CD4-positive, alpha-beta T cell treated with Interleukin-6 for 4 hours (primary cell): ENCODE measurements at places on chromosomes 3 and 15.

GRCh38 chr3:159451482-159451881, 537.2 kb upstream of the IL12A start:
- DNase-seq: no peak

- DNase-seq: no peak
Observed at GRCh38 chr3:53828581-53828980, 17.6 kb downstream of the CHDH start.

DNA sequence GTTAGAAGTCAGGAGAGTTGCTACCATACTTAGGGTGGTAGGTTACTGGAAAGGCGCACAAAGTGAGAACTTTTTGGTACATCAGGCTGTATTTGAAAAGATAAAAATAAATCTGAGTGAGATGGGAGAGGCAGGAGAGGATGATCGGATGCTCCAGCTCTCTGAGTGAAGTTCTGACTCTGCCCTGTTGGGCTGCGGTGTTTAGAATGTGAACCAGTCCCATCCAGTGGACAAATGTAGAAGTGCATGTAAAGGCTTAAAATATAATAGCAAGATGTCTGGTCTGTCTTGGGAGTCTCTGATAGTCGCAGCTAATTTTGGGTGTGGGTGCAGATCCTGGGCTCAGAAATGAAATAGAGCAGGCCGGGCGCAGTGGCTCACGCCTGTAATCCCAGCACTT, 30.4 kb downstream of the ACKR2 start:
- DNase-seq: peak; percentile 36

GRCh38 chr3:20574746-20575145, 388.7 kb upstream of the SGO1 start:
- no peak for DNase-seq

GRCh38 chr3:156818890-156819289, 7.3 kb upstream of the LEKR1 start:
- no peak for DNase-seq

GRCh38 chr15:67948215-67948614, 105.9 kb upstream of the PIAS1 start:
- DNase-seq: no peak

DNA sequence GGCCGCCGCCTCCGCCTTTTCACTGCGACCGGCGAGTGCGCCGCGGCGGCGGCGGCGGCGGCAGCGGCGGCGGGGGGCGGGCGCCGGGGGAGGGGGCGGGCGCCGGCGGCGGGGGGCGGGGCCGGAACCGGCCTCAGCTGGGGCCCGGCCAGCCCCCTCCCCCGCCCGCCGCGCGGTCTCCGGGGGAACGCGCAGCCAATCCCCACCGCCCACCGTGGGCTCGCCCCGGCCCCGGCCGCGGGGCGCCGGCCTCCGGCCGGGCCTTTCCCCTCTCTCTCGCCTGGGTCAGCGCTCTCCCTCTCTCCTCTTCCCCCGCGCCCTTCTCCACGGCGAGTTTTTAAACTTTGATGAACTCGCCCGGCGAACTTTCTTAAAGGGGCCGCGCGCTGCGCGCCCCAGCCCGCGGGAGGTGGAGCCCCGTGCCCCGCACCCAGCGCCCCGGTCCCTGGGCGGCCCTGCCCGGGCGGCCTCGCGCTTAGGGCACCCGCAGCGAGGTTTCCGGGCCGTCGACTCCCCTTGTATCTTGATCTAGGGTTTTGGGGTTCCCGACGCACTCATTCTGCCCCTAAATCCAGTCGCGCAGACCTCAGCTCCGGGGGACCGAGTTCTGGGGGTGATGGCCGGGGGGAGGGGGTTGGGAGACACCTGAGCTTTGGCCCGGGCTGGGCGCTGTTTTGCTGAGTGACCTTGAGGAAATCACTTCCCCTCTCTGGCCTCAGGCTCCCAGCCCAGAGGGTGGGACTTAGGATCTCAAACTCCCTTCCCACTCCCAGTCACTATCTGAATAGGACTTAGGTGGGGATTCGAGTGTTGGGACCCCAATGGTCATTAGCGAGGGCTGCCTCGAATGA, at the start of gene RBPMS2:
RBPMS2 (minus strand) TSS at position 39 of the 851 bp plus-strand sequence. CDS start 270 bp downstream, outside the sequence.
- DNase-seq: no peak

- DNase-seq: no peak
Observed at GRCh38 chr15:35583863-35584528, 38.0 kb upstream of the DPH6 start.

DNA sequence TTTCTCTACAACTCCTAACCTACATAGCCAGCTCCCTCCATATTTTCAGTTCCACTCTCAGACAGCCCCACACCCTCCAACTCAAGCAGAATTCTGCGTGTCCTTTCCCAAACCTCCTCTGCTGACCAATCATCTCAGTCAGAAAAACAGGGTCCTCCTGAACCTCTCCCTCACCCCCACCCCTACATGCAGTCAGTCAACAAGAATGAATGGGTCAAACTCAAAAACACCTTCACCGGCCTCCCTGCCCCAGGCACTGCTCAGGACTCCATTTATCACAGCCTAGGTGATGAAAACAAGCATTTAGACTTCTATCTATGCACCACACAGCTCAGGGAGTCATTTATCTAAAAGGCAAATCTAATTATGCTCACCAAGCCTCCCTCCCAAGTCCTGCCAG, 32.4 kb downstream of the MYL3 start:
- DNase-seq: no peak

- DNase-seq: no peak
Observed at GRCh38 chr15:52257734-52258062, 37.9 kb downstream of the MYO5C start.

DNA sequence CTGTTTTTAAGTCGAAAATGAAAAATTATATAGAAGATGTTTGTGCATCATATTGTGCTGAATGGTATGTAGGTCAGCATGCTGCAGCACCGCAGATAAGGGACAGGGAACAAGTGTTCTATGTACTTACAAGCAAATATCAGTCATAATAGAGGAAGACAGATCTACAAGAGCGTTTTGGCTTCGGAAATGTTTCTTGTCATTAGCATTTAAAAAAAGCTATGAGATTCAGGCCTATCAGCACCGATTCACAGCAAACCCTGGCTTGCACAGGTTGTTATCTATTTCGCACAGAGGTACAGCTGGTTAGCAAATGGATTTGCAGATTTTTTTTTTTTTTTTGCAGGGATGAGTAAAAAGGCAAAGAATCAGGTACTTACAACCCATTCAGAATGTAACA, 204.2 kb upstream of the TBC1D5 start:
- no peak for DNase-seq

DNA sequence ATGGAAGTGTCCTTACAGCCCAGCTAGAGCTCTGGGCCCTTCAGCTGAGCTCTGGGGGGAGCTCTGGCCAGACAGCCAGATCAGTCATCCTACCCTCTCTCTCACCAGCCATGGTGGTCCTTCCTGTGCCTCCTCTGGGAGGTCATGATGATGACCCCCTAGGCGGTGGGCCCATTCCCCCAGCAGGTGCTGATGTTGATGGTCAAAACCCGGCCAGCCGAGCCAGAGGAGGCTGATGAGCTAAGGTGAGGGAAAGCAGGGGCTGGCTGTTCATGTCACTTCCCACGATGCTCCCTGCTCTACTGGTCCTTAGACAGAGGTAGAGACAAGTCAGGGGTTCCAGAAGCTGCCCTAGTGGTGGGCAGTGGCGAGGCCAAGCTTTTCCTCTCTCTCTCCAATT, 35.0 kb downstream of the GRAMD2A start:
- DNase-seq: no peak

DNA sequence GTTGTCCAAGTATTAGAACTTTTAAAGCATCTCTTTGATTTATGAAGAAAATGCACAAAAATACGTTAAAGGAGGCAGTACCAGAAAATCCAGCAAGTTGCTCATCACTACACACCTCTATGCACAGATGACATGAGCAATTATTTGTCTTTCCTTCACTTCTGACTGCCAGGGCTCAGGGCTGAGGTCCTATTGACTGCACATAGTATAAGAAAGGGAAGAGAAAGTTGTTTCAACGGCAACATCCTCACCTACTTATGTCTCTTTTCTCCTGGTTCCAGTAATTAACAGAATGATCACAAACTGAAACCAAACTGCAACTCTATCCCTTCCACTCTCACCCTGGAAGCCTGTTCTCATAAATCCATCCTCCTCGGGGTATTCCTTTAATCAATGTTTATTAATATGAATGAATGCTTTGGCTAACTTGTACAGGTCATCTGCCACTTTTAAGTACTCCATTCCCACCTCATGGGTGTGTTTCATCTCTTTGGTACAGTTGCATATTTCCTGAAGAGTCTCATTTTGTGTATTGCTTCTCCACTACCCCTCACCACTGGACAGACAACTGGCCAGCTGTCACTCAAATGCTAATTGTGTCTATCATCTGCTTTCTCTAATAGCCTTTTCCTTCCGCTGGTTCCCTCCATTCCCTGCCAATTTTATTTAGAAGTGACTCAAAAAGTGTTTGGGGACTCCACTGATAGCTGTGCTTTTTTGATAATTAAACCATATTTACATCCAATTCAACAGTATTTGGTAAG, 34.5 kb downstream of the RAB27A start:
- no peak for DNase-seq

DNA sequence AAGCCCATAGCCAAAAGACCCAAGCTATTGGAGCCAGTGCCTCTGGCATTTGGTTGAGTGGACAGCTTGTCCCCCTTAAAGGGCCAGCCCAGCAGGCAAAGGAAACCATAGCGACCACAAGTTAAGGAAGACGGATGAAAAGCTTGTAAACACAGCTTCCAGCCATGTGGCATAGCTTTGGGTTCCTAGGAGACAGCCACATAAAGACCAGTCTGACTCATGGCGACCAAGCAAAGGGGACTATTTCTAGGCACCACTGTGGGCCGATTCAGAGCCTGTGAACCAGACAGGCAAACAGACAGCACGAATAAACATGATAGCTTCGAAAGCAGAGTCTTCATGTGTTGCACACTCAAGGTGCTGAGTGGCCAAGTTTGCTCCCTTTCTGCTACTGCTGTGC, 30.5 kb upstream of the SRGAP3 start:
- DNase-seq: no peak

GRCh38 chr15:43239732-43240491, 19.1 kb upstream of the EPB42 start:
- no peak for DNase-seq

GRCh38 chr15:33453761-33454160, 143.0 kb downstream of the RYR3 start:
- no peak for DNase-seq

DNA sequence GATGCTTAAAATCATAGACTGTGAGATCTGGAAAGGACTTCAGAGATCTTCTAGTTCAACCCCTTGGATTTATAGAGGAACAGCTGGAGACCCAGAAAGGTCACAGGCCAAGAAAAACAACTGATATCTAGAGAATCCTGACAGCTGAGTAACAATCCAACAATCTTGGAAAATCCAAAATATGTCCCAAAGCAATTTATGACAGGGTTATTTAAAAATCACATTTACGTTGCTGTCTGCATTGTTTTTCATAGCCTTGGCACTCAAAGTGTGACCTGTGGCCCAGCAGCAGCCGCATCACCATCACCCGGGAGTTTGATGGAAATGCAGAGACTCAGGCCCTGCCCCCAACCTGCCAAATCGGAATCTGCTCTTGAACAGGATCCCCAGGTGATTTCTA, 78.8 kb downstream of the FBN1 start:
- DNase-seq: no peak

DNA sequence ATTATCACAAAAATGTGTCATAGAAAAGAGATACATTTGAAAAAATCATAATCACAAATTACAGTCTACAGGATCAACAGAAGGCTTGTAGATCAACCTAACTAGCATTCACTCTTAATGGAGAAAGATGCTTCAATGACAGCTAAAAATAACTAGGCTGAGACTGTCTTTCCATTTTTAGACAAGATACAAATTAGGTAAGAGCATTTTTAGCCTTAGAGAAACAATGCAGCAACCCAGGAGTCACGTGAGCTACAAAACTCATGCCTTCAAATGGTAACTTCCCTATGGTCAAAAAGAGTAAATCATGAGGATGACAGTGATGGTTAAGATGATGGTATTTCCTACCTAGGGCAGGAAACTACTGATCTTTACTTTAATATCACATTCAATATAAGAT, 415.4 kb downstream of the MAGI1 start:
- DNase-seq: no peak

GRCh38 chr3:126546549-126547239, 12.0 kb downstream of the C3orf22 start:
- no peak for DNase-seq

DNA sequence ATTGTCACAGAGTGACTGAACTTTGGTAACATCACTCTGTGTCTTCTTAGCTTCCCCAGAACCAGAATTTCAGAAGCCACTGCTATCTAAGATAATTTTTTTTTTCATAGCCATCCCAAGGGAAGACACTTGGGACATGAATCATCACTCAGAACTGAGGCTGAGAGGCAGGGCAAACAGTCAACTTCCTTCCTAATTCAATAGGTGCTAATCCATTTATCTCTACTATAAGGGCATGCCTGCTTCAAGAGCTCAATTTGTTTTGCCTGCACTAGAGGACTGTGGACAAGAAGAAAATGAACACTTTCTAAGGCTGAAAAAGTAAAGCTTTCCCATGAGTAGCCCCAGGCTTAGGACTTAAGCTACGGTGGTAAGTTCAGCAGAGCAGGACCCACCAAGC, 56.7 kb upstream of the MYRIP start:
- DNase-seq: no peak

- DNase-seq: no peak
Observed at GRCh38 chr3:107969994-107970819, 120.6 kb downstream of the CD47 start.

DNA sequence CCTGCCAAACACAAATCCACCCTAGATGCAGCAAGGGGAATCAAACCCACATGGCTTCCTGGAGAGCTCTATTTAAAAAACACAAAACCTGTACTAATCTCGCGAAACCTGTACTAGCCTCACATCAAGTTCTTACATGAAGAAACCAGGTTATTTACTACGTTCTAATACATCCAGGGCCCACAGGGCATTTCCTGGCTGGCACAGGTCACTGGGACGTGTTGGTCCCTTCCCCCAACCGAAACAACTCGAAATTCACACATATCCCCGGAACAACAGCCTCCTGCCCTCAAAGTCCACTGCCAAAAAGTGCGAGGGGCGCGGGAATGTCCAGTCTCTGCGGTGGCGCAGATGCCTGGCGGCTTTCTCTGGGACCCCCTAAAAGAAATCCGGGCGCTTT, 955 bp downstream of the CDCP1 start:
- DNase-seq: no peak

DNA sequence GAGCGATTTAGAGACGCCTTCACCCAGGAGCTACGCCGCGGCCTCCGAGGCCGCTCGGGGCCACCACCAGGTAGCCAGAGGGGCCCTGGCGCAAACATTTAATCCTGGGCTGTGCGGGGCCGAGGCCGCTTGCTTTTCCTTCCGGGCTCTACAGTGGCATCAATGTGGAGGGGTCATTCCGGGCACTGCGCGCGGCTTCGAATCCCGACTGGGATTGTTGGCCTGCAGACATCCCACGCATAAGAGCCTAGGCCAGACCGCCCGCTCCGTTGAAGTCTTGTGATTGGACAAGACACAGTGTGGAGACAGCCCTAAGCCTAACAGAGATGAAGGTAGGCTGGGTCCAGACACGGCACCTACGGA, 568 bp upstream of the NCBP2 start:
- no peak for DNase-seq

- no peak for DNase-seq
Observed at GRCh38 chr3:20511863-20512505, 326.0 kb upstream of the SGO1 start.

- DNase-seq: no peak
Observed at GRCh38 chr3:99021466-99021865, 120.0 kb upstream of the DCBLD2 start.
